ENCODE measurements at places on chromosomes 3 and 15.

DNA sequence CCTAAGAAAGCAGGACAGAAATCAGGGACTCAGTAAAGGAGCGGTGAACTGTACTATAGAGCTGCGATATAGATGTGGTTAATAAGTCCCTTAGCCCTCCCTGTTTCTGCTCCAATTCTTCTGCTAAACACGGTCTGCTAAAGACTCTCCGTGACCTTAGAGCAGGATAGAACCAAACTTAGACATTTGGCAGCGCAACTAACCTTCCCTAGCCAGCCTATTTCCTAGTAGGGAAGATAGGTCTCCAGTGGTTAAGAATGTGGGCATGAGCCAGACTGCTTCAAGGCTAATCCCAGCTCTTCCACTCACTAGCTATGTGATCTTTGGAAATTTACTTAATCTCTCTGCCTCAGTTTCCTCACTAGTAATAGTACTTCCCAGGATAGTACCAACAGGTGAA is 193.6 kb upstream of the IL12A start:
- no peak for DNase-seq

GRCh38 chr3:17581421-17582080 is 160.9 kb downstream of the TBC1D5 start:
- DNase-seq = no peak

GRCh38 chr15:95300958-95301357 is 1029.5 kb upstream of the NR2F2 start:
- no peak for DNase-seq

DNA sequence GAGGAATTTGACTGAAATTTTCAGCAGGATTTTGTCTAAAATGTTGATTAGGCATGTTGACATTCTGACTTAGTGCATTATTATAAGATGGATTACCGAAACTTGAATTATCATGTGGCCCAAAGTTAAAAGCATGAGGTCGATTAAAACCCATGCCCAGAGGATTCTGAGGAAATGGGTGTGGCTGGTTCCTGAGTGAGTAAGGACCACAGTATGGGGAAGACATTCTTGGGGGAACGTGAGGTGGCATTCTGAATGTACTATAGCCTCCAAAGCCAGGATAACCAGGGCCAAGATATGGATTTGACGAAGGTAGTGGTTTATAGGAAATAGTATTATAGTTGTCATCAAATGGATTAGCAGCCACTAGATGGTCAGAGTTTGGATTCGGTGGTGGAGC is 38.7 kb upstream of the DNAAF4 start:
- no peak for DNase-seq

- DNase-seq = no peak
These were observed 13.9 kb downstream of the HDGFL3 start for GRCh38 chr15:83193721-83194120.

All from tibial artery (tissue), 4 donors.